ENCODE measurements at places on chromosomes 4 and X.
A peak's percentile ranks its signal among the peaks of the same experiment; 100 is the strongest.

- peak; percentile 83 for DNase-seq
Observed at GRCh38 chrX:39813631-39814277, 284.0 kb downstream of the BCOR start.

GRCh38 chr4:138507522-138507921 is 265.4 kb upstream of the SLC7A11 start:
- no peak for DNase-seq

DNA sequence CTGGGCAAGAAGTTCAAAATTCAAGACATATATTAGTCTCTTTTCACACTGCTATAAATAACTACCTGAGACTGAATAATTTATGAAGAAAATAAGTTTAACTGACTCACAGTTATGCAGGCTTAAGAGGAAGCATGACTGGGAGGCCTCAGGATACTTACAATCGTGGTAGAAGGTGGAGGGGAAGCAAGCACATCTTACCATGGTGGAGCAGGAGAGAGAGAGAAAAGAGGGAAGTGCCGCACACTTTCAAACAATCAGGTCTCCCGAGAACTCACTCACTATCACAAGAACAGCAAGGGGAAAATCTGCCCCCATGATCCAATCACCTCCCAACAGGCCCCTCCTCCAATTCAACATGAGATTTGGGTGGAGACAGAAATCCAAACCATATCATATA is 273.3 kb upstream of the RASGEF1B start:
- DNase-seq, result no peak

- DNase-seq, result no peak
Observed at GRCh38 chr4:14844061-14844460, 158.2 kb upstream of the CPEB2 start.

- DNase-seq, result no peak
Observed at GRCh38 chrX:15761564-15762191, 23.6 kb downstream of the CA5B start.

DNA sequence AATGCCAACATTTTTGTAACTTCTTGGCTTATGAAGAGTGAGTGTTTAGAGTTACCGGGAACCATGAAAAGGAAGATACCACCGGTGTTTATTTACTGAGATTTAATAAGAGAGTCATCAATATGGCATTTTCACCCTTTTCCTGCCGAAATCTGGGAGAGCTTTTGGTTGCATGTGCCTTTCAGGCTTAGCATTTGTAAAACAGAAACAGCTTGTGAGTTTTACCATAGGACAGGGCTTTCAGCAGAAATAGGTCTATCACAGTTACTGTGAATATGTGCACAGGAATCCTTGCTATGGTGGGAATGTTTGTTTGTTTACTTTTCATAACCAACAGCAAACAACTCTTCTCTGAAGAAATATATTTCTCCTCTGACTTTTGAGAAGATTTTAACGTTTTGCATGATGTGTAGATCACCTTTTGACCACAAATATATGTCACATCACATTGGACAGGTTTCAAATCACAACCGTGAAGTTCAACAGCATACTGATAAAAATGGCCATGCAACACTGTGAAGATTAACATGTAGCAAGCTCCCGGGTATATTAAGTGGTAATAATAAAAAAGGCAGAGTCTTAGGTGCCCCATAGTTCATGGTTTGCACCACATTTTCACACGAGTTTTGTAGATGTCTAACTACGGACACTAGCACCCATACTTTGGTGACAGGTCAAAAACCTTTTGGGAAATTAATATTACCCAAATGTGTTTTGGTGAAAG is 21.3 kb downstream of the ARHGAP24 start:
- DNase-seq, result no peak

DNA sequence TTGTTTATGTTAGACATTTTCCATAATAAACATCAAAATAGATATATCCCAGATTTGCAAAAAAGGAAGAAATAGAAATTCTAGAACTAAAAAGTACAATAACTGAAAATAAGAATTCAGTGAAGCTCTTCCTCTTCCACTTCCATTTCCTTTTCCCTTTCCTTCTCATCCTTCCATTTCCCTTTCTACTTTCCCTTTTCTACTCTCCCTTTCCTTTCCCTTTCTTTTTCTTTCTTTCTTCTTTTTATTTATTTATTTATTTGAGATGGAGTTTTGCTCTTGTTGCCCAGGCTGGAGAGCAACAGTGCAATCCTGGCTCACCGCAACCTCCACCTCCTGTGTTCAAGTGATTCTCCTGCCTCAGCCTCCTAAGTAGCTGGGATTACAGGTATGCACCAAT is 30.6 kb upstream of the OPHN1 start:
- DNase-seq, result no peak
